ENCODE measurements at places on chromosomes 5 and 9.

GRCh38 chr5:110726249-110727024, at the start of gene TMEM232:
TMEM232 (minus strand) TSS chr5:110726671; CDS start chr5:110667352, 59,319 bp downstream.
- DNase-seq: peak; percentile 19

DNA sequence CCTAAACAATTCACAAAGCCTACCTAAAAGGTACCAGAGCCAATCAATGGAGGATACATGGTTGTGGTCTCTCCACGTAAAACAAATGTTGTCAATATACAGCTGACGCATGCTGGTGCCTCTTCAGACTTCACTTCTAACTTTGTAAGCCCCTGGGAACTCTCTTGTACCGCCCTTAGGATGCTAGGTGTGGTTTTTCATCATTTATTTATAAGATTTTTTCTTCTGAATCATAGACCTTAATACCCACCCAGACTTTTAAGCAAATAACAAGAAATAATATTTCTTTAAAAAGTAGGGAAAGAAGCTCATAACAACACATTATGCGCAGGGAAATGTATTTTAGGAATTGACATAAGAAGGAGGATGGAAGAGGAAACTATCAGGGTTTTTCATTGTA, 33.0 kb downstream of the SSBP2 start:
- DNase-seq: no peak

DNA sequence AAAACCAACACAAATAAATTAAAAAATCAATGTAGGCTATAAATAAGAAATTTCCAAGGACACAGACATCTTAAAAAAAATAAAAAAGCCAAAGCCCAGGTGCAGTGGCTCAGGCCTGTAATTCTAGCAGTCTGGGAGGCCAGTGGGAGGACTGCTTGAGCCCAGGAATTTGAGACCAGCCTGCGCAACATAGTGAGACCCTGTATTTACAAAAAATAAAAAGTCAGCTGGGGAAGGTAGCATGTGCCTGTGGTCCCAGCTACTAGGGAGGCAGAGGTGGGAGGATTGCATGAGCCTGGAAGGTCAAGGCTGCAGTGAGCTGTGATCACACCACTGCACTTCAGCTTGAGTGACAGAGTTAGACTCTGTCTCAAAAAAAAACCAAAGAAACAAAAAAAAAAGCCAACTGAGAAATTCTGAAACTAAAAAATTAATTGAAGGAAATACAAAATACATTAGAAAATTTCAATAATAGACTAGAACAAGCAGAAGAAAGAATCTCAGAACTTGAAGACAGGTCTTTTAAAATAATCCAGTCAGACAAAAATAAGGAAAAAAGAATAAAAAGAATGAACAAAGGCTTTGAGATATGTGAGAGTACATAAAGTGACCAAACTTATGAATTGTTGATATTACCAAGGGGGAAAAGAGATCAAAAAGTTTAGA, 149.5 kb upstream of the PANK3 start:
- DNase-seq: no peak

DNA sequence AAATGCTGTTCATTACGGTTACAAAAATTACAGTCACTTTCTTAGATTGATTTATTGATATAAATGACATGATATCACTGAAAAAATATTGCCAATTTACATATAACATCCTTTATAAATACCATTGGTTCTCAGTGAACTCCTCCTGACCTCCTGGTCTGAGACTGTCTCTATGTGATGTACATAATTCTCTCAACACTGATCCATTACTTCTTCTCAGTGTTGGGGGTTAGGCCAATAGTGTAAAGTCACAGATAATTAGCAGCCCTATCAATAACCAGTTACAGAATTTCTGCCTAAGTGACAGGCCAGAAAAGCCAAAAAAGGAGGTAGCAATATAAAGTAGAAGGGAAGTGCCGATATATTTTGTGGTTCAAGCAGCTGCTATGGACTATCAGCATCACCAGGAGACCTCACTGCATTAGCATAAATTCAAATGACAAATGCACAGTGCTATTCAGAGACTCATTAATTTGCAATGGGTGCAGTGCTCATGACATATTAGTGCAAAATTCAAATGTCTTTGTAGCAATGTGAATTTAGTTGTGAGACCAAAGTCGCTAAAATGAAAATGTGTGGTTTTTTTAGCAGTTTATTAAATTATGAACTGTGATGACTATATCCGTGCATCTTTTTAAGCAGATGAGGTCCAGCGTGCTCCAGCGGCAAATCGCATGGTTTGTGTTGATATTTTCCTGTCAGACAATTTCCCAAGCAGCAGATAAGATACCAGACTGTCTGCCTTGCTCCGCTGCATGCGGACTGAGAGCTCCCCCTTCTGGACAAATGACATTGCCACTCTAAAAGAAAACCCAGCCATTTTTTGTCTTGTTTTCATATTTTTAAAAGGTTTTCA, 144.6 kb downstream of the CETN3 start:
- peak; percentile 9 for DNase-seq

DNA sequence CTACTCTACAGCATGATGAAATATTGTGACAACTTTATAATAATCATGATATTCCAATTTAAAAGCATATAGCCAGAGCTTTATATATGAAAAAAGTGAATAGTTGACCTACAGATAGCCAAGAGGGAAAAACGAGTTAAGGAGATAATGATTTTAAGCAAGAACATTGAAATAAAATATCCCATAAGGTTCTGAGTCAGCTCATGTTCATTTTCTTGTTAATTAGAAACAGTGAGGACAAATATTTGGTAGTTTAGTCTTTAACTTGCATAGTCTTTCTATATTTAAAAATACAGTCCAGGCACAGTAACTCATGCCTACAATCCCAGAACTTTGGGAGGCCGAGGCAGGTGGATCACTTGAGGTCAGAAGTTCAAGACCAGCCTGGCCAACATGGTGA, 55.8 kb upstream of the CDH6 start:
- no peak for DNase-seq

DNA sequence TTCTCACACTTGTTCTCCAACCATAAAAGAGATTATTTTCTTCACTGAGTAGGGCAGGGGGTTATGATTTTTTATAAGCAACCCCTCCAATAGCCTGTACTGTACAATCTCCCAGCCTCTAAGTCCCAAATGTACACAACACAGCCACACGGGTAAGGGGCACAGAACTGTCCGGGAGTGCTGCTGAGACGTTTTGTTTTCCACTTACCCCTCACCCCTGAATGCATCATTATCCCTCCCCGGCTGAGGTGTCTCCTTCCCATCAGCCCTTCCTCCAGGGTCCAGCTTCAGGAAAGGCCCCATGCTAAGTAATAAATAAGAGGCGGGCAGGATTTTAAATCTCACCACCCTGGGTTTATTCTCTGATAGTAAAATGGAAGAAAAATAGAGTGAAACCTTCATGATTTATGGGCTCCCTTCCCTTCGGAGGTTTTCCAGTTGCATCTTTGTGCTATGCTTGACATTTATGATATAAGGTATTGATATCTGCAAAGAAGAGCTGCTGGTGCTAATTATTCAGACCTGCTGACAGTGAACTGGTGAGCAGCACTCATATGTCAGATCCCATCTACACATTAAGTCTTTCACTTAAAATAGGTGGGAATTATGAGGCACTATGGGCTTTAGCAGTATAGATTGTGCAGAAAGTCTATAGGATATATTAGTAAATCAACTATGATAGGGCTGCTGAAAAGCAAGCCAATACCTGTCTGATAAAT, 67.2 kb upstream of the MEGF10 start:
- no peak for DNase-seq

GRCh38 chr9:37971108-37971459, 67.2 kb upstream of the SLC25A51 start:
- DNase-seq: no peak

GRCh38 chr9:79796411-79796810, 224.6 kb downstream of the TLE4 start:
- no peak for DNase-seq

DNA sequence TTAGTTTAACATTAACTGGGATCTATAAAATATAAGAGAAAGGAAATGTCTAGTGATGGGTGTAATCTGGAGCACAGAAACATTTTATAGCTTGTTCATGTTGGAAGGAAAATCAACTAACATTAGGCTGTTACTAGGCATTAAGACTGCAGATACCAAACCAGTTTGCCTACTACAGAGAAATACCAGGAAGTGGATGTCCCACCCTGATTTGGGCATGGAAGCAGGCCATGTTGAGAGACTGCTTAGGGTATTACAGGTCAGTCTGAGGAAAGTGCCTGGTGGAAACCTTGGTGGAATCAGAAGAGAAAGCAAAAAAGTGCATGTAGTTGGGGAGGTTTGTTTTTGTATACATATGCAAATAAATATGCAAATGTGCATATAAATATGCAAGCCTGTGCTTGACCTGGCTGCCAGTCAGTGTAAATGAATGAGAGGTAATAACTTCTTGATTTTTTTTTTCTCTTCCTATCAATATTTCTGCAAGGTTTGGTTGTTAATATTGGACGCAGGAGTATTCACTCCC, 9.6 kb upstream of the CCDC112 start:
- DNase-seq: no peak

DNA sequence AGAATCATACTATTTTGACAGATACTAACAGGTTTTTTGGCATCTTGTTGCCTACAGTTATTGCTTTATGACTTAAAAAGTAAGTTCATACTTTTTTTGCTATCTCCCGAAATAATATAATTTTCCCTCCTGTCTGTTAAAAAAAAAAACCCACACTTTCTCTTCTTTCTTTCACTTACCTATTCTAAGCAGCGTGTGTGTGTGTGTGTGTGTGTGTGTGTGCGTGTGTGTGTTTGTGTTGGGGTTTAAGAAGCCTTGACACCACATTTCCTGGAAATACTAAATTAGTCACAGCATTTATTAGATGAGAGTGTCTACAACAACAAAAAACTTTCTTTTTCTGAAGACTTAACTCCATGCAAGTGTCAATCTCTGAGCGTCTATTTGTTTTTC, 12.4 kb downstream of the TNFAIP8 start:
- DNase-seq: no peak

DNA sequence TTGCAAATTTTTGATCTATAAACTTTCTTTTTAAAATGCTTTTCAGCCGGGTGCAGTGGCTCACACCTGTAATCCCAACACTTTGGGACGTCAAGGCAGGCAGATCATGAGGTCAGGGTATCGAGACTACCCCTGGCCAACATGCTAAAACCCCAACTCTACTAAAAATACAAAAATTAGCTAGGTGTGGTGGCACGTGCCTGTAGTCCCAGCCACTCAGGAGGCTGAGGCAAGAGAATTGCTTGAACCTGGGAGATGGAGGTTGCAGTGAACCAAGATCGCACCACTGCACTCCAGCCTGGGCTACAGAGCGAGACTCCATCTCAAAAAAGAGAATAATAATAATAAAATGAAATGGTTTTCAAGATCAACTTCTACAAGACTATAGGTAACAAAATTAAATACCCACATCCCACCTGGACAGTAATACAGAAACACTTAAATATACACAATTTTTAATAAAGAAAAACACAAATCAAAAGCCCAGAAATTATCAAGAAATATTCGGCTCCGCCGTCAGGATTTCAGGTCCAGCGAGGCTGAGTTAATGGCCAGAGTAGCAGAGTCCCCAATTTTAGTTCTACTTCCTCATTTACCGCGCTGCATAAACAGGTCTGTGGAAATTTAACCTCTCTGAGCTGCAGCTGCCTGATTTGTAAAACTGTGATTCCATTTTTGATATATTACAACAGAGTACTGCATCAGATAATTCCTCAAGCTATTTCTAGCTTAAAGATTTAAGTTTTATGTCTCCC, 4.0 kb downstream of the TUT7 start:
- DNase-seq: no peak

- no peak for DNase-seq
Observed at GRCh38 chr5:53915120-53915519, 354.7 kb downstream of the NDUFS4 start.

GRCh38 chr5:73370095-73370494, 78.5 kb downstream of the FOXD1 start:
- DNase-seq: no peak

DNA sequence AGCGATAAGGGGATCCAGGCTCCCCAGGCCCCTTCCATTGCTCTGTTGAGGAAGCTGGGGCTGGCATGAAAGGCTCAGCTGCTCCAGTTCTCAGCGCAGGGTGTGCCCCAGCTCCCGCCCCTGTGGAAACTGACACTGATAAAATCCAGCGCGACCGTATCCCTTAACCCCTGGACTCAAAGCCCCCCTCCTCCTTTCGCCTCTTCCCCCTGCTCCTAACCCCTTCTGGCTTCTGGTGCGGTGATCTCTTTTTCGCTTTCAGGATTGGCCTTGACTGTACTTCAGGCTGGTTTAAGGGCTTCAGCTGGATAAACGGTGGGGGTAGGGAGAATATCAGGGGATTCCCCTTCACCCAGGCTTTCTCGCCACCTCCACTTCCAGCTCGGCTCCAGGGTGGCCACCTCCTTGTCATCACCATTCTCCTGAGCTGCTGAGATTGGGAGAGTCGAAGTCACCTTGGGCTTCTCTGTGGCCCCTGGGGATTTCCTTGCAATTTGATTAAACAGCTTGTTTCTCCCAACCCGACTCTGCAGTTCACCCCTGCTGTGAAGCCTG, 843 bp downstream of the BSPRY start:
- no peak for DNase-seq

- no peak for DNase-seq
Observed at GRCh38 chr9:136309101-136309801, 5.4 kb upstream of the CCDC187 start.

DNA sequence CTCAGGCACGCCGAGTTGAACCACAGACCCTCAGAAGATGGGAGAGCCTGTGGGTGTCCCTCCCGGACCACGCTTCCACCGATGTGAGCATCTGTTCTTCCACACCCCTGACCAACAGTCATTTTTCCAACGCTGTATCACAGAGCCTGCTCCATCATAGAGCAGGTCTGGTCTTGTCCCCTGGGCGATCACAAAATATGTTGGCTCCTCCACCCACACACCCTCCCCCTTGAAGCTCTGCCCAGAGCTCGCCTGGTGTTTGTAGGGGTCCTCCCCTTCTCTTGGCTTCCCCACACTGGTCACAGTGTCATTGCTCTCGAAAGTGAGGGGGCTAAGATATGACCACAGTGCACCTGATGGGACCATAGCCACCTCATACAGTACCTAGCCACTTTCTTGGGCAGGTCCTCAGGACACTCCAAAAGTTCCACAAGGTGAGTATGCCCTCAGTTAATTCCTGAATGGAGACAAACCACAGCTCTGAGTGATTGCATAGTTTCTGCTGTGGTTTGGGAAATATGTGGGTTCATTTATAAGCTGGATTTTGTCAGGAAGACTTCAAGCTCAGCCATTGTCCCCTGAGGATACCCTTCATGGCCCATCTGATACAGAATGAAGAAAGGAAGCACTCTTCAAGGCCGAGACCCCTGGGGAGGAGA, 3.5 kb upstream of the ZNF618 start:
- no peak for DNase-seq

- DNase-seq: no peak
Observed at GRCh38 chr5:171495122-171495700, 75.8 kb downstream of the FGF18 start.

- no peak for DNase-seq
Observed at GRCh38 chr5:170475294-170476000, 28.4 kb upstream of the KCNIP1 start.

- DNase-seq: no peak
Observed at GRCh38 chr5:54653956-54654614, 136.5 kb downstream of the SNX18 start.
